ENCODE measurements at places on chromosomes 1 and 21.

DNA sequence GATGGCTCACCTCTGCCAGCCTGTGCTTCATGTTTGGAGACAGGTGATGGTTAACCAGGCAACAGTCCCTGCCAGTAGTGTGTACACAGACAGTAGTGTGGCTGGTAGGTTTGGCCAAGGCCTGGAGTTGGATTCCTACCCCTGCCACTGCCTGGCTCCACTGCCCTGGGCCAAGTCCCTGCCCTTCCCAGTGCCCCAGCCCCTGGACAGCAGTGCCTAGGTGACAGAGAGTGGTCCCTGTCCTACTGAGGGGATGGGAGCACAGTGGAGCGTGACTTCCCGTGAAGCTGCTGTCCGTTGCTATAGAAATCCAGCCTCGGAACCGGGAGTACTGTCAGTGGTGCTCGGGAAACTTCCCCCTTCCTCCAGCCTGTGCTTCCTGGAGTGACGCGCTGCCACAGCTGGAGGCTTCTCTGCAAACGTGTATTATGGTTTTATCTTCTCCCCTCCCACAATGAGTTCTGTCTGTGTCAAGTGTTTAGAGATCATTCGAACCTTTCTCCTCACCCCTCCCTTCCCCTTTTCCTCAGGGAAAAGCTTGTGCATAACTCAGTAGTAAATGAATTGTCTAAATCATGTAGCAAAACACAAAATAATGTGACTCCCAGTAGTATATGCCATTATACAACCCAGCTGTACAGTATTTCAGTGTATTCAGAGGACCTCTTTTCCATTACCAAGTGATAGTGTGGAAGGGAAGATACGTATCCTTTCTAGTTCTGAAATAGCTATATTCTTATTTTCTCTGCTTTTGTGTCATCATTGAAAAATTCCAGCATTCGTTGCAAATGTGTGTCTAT, 73.4 kb downstream of the GALNT2 start:
- DNase-seq: no peak

- DNase-seq: no peak
Observed at GRCh38 chr1:40394491-40395172, 21.1 kb downstream of the SMAP2 start.

GRCh38 chr1:26539722-26540121, 10.2 kb downstream of the RPS6KA1 start:
- no peak for DNase-seq

GRCh38 chr1:66542314-66542713, 8.4 kb downstream of the SGIP1 start:
- no peak for DNase-seq

DNA sequence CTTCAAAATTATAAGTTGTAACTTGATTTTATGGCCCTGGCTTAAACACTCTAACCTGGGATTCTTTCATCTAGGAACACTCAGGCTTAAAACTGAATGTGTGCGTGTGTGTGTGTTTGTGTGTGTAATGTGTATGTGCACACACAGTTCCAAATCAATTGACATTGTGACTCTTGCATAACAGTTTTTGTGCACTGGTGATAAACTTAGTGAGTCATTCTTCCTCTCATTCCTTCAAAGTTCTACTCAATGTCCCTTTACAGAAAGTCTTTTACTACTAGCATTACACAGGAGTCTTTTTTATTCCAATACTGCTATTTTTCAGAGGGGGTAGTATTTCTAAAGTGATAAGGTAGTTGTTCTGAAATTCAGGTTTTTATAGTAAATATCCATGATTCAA, 943.6 kb downstream of the KCNT2 start:
- DNase-seq: no peak

DNA sequence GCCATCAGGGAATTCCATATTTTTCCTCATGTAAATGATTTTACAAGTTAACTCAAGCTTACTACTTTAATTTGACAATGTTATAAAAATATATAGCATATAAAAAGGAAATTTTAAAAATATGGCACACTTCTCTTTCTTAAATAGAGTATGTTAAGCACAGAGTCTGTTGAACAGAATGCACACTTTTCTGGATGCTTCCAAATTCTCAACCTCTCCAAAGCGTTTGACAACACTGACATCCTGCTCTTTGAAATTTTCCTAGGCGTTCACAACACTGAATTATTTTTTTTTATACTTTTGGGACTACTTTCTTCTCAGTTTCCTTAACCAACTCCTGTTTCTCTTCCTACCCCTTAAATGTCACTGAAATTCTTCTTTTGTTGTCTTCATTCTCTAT, 117.8 kb upstream of the PLXNA2 start:
- no peak for DNase-seq

GRCh38 chr1:159171688-159172501, 480 bp downstream of the CADM3 start:
- no peak for DNase-seq

DNA sequence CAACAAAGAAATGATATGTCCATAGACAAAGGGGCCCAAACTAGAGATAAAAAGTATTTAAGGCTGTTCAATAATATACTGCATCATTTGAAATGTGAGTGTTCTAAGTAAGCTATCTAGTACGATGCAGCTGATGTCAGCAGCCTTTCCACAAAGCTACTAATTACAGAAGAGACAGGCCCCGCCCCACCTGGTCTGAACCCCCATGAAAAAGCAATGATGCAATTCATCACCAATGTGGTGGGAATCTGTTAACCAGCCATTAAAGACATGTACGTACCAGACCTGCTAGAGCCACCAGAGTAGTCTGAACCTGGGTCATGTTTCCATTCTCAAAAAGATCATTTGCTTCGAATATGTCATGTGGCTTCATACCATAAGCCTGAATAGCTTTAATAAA, 25.1 kb downstream of the CNN3 start:
- DNase-seq: no peak

GRCh38 chr1:3119725-3120124, 50.7 kb downstream of the PRDM16 start:
- DNase-seq: peak; percentile 25

DNA sequence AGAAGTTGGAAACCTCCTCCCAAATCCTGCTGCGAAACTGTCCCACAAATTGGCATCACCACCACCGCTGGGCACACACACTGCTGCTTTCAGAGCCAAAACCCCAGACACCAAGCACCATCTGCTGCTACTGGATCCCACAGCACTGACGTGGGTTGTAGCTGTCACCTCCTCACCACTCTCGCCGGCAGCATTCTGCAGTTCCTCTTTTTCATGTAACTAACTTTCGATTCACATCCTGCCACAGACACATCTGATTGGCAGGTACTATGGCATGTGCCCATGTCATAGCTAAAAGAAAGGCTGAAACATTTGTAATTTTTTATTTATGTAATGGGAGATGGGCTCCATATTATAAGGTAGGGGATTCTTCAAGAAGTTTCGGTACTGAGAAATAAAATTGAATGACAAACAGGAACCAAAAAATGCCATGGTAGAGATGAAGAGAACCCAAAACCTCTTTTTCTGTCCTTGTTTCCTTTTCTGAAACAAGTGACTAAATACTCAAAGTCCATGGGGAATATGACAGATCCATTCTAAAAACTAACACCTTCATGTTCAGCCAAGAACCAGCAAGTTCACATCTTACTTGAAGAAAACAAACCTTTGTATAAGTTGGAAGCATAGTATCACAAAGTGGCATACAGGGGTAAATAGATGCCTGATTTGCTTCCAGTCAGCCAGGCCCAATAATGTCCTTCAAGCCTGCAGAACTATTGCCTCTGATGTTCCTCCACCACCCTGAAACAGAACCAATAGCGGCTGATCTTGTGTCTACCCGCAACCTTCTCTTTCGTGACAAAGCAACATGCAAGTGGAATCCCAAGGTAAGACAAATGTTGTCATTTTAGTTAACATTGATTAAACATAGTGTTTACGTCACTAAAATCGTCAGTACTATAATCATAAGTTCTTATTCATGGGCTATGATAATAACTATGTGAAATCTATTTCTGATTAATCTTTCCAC, 26.6 kb upstream of the RGS13 start:
- peak; percentile 94 for DNase-seq

DNA sequence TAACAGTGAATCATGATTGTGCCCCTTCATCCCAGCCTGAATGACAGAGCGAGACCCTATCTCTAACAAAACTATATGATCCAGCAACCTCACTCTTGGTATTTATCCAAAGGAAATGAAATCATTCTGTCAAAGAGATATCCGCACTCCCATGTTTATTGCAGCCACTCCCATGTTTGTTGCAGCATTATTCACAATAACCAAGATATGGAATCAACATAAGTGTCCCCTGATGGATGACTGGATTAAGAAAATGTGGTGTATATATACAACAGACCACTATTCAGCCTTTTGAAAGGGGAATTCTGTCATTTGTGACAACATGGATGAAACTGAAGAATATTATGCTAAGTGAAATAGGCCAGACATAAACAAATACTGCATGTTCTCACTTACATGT, 44.4 kb downstream of the TRMT1L start:
- no peak for DNase-seq

GRCh38 chr1:41648844-41649243, 164.4 kb upstream of the EDN2 start:
- DNase-seq: no peak

DNA sequence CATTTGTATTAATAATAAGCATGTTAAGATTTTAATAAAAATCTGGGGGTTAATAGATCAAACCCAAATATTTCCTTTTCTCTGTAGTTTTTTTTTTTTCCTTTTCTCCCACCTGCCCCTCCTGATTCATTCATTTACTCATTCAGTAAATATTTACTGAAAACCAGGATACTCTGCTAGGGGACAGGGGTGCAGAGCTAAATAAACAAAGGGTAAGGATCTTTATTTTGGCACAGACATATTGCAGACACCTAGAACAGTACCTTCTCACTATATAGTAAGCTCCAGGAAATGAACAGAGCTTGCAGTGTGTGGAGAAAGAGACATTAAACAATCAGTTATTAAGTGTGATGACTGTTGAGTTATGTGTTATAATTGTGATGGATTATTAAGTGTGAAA, 60.9 kb downstream of the AK5 start:
- DNase-seq: no peak

- no peak for DNase-seq
Observed at GRCh38 chr1:27574871-27575831, 28.8 kb downstream of the AHDC1 start.

- DNase-seq: no peak
Observed at GRCh38 chr1:32900956-32901822, at the start of gene TMEM54. TSS of gene TMEM54 (minus strand) at chr1:32901389. CDS start at chr1:32901238, 151 bp downstream.

- DNase-seq: no peak
Observed at GRCh38 chr1:86289746-86290145, 106.4 kb downstream of the ODF2L start.

GRCh38 chr1:88474555-88475304, 209.3 kb upstream of the PKN2 start:
- no peak for DNase-seq

- no peak for DNase-seq
Observed at GRCh38 chr21:27246741-27247140, 279.9 kb upstream of the ADAMTS5 start.

- peak; percentile 56 for DNase-seq
Observed at GRCh38 chr1:28602536-28603439, 10.7 kb downstream of the RAB42 start.

GRCh38 chr1:207172885-207173284, 68.9 kb downstream of the C4BPA start:
- no peak for DNase-seq

DNA sequence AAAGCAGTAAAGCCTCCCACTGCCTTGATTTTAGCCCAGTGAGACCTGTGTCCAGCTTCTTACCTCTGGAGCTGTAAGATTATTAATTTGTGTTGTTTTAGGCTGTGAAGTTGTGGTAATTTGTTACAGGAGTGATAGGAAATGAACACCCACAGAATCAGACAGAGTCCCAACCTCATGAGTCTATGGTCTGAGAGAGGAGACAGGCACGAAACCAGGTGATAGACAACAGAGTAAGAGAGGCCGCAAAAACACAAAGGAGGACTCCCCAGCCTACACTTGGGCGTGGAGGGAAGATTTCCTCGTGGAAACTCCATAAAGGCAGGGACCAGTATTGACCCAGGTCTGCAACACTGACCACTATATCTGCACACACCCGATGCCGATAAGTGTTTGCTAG, 234.6 kb upstream of the JUN start:
- DNase-seq: no peak

GRCh38 chr1:39183503-39184353, 20.8 kb upstream of the MACF1 start:
- peak; percentile 80 for DNase-seq

DNA sequence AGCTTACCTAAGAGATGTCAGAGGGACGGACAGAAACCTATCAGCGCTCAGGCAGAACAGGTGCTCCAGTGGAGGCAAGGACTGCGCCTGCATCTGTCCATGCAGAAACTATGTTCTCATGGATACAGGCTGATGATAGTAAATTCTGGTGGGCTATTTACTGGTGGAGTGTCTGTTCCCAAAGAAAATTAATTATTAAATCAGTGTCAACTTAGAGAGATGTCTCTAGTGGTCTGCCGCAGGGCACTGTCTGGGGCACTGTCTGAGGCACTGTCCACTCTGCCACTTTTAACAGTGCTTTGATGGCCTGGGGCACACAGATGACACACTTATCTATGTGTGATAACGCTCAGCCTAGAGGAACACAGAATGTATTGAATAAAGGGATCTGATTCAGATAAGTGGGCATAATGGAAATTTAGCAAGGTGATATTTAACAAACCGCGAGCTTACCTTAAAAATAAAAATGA, 148.1 kb downstream of the RGS7 start:
- no peak for DNase-seq

GRCh38 chr1:192485692-192486436, 89.7 kb upstream of the RGS1 start:
- no peak for DNase-seq

- no peak for DNase-seq
Observed at GRCh38 chr1:64750092-64750491, 5.2 kb downstream of the RAVER2 start.

- no peak for DNase-seq
Observed at GRCh38 chr1:23628951-23629387, 62.6 kb upstream of the RPL11 start.

GRCh38 chr1:29332204-29332603, 95.9 kb downstream of the PTPRU start:
- peak; percentile 78 for DNase-seq

GRCh38 chr1:233885196-233885920, 19.1 kb upstream of the SLC35F3 start:
- no peak for DNase-seq

DNA sequence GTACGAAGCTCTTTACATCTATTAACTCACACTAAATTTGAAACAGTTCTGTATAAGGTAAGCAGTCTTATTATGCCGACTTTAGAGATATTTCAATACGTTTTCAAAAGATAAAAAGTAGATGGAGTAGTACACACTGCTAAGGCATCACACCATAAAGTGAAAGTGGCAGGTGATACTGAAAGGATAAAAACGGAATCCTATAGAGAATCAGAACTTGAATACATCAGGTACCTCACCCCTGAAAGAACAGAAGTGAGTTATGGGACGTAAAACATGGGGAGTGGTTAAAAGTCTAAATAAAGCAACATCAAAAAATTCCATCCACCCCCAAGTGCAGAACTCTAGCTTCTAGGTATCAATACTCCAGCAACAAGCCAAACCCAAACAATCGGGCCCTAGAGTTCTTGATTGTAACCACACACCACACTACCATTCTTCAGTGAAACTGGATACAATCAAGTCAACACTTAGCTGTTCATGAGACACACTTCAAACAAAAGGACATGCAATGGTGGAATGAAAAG, 142.6 kb downstream of the SMYD3 start:
- no peak for DNase-seq

All from RPMI8226 (cell line).